ENCODE measurements at places on chromosomes 13 and 19.

- peak; percentile 71 for DNase-seq
These were observed 26.5 kb upstream of the LSM14A start for GRCh38 chr19:34145741-34146202.

DNA sequence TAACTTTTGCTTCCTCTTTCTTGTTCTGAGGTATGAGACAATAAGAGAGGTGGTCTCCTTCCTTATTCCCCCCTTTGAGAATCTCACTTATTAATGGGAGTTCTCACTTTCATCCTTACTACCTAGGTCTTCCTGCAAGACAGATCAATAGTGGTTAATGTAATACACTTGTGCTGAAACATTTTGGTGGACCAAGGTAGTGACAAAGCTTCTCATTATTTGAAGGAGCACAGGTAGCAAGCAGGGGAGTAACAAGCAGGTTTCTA, 17.9 kb downstream of the ZNF700 start:
- DNase-seq, result peak; percentile 29

GRCh38 chr13:51539887-51540286, 44.4 kb upstream of the WDFY2 start:
- DNase-seq, result no peak

DNA sequence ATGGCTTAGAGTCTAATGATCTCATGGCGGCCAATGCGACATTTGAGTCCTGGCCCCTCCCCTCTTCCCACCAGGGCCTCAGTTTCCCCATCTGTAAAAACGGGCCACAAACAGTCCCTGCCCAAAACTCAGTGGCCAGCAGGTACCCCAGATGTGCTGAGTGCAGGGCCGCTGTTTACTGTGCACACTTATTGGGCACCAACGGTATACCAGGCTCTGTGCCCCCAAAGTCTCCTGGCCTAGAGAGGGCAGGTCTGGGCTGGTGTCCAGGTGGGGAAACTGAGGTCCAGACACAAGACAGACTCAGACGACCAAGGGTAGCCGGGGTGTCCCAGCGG, 23.6 kb upstream of the WDR18 start:
- no peak for DNase-seq

DNA sequence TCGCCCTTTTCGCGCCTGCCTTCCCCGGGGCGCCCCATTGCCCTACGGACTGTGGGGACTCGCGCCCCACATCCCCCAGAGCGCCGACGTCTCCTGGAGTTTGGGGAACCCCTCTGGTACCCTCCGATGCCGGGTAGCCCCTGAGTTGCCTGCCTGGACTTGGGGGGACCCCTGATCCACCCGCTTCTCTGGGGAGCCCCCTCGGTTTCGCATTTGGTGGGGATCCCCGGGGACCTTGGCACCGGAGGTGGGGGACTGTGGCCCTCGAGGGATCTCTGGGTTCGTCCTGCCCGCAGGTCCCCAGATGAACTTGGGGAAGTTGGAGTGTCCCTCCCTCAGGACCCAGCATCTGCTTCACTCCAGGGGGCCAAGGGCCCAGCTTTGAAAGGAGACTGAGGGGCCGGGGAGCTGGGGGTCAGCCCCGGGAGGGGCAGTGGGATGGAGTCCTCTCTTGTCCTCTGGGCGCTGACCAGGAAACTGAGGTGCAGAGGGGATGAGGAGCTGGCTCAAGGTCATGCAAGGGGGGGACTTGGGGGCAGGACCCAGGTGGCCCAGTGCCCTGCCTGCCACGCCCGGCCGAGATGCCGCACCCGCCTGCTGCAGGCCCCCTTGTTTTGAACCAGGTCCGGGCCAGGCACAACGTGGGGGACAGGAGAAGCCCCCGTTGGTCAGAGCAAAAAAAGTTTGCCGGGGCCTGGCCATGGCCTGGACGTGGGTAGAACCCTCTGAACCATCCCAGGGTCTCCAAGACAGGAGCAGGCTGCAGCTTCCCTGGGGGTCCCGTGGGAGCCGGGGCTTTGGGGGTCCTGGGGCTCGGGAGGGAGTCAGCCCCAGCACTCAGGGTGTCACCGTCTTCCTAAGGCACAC, 1.0 kb downstream of the EFNA2 start:
- DNase-seq, result no peak

All from hematopoietic multipotent progenitor cell treated with erythropoietin and hydrocortisone succinate and interleukin-3 and kit ligand, for 8 days (in vitro differentiated cells).